Effector memory CD4-positive, alpha-beta T cell (primary cell): ENCODE measurements at places on chromosomes 2 and 18.

DNA sequence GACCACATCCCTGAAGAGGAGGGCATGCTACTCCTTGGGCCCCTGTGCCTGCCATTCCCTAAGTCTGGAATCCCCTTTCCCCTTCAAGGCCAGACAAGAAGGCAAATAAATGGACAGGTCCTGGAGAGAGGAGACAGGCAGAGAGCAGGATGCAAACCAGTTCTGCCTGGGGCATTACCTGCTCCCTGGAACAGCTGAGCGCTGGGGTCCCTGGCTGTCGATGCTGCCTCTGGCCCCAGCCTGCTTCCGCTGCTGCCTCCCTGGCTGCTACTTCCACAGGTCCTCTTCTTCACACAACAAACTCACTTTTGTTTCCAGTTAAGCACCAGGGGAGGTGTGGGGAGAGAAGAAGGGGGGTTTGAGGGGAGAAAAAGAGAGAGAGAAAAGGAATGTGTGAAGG, 53.1 kb downstream of the SLC4A5 start:
- H3K27ac ChIP-seq, result peak overlapping the region; percentile 60
- DNase-seq, result no peak
- H3K4me1 ChIP-seq, result peaks cover 18% of the 10 kb centered on the region
- H3K27me3 ChIP-seq, result no peaks in the 10 kb centered on the region
- no peak overlapping the region for H3K4me3 ChIP-seq

- H3K4me3 ChIP-seq, result no peak overlapping the region
- H3K27ac ChIP-seq, result no peak overlapping the region
- H3K36me3 ChIP-seq, result no peaks in the 10 kb centered on the region
Observed at GRCh38 chr18:62957885-62958472, 242.6 kb downstream of the PHLPP1 start.

DNA sequence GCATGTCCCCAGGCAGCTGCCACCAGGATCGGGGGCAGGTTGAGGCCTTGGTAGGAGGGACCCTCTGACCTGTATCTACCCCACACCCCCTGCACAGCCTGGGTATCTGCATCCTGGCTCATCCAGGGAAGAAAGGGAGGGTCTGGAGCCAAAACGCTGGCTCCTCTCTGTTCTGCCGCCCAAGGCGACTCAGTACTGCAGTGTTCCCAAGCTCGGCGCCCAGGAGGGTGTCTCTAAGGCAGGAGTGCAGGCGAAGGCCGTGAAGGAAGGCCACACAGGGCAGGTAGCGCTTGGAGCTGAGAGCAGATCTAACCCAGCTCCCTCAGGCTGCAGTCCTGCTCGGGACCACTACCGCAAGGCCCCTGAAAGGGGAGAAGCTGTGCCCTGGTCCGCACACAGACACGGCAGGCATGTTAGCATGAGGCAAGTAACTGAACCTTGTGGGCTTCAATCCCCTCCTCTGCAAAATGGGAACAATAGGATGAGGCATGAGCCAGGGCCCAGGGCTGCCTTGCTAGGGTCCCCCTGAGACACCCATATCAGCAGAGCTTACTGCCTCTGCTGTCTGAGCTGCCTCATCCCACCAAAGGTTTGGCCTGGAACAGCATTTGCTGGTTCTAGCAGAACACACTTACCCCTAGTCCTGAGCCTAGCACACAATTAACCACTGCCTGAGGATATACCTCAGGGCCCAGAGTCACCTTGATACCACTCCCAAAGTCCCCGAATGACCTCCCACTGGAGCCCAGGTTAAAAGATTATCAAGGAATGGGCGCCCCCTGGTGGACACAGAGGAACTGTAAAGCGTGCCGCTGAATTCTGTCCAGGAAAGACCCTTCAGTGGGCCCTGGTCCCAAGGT, 6.5 kb downstream of the PTMA start:
- H3K4me3 ChIP-seq, result no peak overlapping the region
- DNase-seq, result peak; percentile 61
- H3K27ac ChIP-seq, result peak overlapping the region; percentile 47
- H3K4me1 ChIP-seq, result peaks cover 31% of the 10 kb centered on the region

DNA sequence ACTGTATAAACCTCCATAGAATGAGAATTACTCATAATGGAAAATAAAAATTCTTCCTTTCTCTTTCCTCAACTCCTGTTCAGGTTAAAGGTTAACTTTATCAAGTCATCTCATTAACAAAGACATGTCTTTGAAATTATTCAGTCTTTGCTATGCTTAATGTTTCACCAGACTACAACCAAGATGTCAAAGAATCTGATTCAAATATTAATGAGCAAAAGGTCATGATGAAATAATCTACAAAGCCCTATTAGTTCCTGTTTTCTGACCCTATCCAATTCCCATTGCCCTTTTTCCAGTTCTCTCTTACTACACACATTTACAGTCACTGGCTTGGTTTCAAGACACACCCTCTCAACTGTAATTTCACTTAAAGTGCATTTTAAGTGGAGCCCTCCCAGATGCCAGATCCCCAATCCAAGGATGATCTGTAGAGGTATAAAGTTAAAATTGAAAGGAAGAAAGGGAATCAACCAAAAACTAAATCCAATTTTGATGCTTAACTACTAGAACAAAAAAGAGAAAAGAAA, 246.9 kb upstream of the CYP26B1 start:
- H3K4me3 ChIP-seq, result no peak overlapping the region
- no peak overlapping the region for H3K27ac ChIP-seq
- DNase-seq, result no peak
- no peaks in the 10 kb centered on the region for H3K27me3 ChIP-seq

DNA sequence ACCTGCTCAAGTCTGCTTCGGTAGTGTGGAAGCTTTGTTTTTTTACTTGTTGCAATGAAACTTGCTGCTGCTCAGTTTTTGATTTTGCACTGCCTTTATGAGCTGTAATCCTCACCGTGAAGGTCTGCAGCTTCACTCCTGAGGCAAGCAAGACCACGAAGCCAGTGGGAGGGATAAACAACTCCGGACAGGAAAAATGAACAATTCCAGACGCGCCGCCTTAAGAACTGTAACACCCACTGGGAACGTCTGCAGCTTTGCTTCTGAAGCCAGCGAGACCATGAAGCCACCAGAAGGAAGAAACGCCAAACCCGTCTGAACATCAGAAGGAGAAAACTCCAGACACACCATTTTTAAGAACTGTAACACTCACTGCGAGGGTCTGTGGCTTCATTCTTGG, 245.7 kb upstream of the REG3G start:
- H3K27ac ChIP-seq, result no peak overlapping the region
- H3K36me3 ChIP-seq, result no peaks in the 10 kb centered on the region
- H3K27me3 ChIP-seq, result no peaks in the 10 kb centered on the region
- H3K4me1 ChIP-seq, result no peaks in the 10 kb centered on the region
- H3K4me3 ChIP-seq, result no peak overlapping the region
- DNase-seq, result no peak

- H3K27ac ChIP-seq, result no peak overlapping the region
- no peaks in the 10 kb centered on the region for H3K4me1 ChIP-seq
Observed at GRCh38 chr18:65429601-65430000, 321.2 kb upstream of the CDH7 start.

GRCh38 chr2:40346535-40347354, 105.1 kb downstream of the SLC8A1 start:
- DNase-seq, result no peak
- no peak overlapping the region for H3K27ac ChIP-seq
- no peaks in the 10 kb centered on the region for H3K36me3 ChIP-seq
- no peaks in the 10 kb centered on the region for H3K4me1 ChIP-seq
- no peaks in the 10 kb centered on the region for H3K27me3 ChIP-seq
- H3K4me3 ChIP-seq, result no peak overlapping the region

DNA sequence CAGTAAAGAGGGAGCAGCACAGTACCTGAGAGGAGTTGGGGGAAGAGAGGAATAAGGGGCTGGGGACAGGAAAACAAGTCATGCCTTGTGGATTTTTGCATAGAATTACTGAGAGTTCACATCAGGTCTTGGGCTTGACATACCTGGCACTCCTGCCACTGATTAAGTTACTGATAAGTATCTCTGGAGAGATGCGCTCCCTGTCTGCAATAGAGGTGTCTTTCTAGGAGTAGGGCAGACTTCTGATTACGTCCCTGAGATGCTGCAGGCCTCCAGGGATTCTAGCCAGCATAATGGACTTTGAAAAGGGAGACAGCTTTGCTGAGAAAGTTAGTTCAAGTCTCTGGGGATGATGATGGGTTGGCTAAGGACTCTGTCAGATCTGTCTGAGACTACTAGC, 69.4 kb downstream of the CHRNA1 start:
- H3K4me3 ChIP-seq, result no peak overlapping the region
- DNase-seq, result no peak
- no peaks in the 10 kb centered on the region for H3K4me1 ChIP-seq
- no peaks in the 10 kb centered on the region for H3K27me3 ChIP-seq

DNA sequence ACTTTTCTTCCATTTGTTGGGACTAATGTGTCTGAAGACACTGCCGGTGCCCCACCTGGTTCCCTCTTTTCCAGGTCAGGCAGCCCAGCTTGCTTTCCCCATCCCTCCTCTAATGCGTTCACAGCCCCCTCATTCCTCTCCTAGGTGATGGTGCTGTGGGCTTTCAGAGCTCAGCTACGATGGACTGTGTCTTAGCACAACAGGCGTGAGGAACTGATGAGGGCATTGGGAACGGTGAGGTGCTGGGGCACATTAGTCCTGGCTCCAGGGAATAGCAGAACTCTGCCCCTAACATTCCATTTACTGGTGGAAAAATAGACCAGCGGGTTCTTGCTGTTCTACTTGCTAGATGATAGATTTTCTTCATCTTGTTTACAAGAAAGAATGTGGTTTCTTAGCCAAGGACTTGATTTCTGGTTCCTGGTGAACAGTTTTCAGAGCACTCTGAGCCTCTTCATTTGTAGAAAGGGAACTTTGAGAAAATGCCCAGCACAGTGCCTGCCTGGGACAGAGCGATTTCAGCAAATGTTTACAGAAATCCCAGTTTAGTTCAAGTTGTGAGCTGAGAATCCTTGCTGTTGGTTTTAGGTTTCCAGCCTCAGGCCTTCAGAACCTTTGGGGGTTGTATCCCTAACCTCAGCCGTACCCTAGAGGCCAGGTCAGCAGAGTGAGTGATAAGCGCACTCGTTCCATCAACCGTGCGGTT, 42.5 kb downstream of the LDLRAD4 start:
- H3K36me3 ChIP-seq, result no peaks in the 10 kb centered on the region
- no peak overlapping the region for H3K27ac ChIP-seq
- H3K27me3 ChIP-seq, result no peaks in the 10 kb centered on the region

DNA sequence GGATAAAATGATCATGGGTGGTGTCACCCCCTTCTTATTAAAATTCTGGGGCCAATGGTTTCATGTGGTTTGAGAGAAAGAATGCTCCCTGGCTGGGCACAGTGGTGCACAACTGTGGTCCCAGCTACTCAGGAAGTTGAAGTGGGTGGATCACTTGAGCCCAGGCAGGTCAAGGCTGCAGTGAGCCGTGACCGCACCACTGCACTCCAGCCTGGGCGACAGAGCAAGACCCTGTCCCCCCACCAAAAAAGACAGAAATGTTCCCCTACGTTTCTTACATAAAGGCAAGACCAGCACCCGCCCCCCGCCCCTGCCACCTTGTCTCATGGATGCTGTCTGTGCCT, 53.0 kb upstream of the ID2 start:
- no peak overlapping the region for H3K4me3 ChIP-seq
- no peaks in the 10 kb centered on the region for H3K27me3 ChIP-seq

DNA sequence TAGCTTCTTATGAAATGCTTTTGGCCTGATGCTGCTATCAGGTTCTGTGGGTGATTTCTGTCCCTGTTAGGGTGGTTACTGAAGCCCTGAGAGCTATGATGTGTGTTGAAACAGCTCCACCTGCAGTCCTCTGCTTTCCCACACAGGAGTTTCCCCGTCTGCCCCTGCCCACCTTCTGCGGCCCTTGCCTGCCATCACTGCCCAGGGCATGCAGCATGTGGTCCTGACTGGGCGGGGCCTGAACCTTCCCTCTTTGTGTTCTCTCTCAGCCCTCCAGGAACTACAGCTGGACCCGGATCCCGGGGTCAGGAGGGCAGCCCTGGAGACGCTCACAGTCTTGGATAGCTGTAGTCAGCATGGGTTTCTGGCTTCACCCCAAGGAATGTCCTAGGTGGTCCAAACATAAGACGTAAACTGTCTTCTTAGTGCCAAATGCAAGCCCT, 21.4 kb downstream of the HJURP start:
- no peak overlapping the region for H3K4me3 ChIP-seq
- no peak for DNase-seq
- H3K4me1 ChIP-seq, result no peaks in the 10 kb centered on the region

DNA sequence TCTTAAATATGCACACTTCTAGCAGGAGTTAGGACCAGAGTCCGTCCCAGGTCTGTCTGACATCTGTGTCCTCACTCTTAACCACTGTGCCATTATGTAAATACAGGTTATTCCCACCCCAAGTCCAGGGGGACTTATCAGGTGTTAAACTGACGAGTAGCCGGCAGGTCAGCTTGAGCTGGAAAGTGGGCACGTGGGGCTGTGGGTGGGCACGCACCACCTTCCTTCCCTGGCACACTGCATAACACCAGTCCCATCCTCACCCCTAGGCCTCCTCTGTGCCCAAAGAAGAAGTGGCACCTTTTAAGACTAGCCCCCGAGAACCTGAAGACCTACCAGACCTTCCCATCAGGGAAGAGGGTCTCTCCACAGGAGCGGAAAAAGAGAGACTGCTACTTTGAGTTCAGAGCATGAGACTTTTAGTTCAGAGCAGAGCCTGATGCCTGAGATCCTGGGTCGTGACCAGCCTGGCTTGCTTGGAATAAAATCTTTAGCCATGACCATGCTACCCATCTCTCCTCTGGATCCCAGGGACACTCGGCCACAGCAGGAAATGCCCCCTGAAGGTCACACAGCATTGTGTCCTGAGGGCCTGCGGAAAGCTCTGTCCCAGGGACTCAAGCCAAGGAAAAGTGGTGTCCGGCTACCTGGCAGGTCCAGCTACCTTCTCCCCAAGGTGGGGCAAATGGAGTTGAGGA, 62.0 kb downstream of the CIB4 start:
- peaks cover 4% of the 10 kb centered on the region for H3K27me3 ChIP-seq
- H3K27ac ChIP-seq, result no peak overlapping the region
- DNase-seq, result no peak
- no peak overlapping the region for H3K4me3 ChIP-seq
- H3K36me3 ChIP-seq, result no peaks in the 10 kb centered on the region

DNA sequence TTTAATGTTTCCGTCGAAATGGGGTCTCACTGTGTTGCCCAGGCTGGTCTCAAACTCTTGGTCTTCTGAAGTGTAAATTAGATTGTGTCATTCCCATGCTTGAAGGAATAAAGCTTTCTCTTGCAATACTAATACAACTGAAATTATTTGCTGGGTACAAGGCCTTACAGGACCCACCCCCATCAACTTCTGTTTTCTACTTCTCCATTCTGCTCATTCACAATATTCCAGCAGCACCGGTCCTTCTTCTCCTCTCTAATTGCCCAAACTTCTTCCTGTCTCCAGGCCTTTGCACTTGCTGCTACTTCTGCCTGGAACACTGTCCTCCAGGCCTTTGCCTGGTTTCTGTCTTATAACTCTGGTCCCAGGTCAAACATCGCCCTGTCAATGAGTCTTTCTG, 73.8 kb downstream of the APOB start:
- no peaks in the 10 kb centered on the region for H3K4me1 ChIP-seq
- no peak overlapping the region for H3K4me3 ChIP-seq
- no peaks in the 10 kb centered on the region for H3K27me3 ChIP-seq
- H3K27ac ChIP-seq, result no peak overlapping the region

- H3K27ac ChIP-seq, result no peak overlapping the region
- H3K36me3 ChIP-seq, result no peaks in the 10 kb centered on the region
- no peak overlapping the region for H3K4me3 ChIP-seq
Observed at GRCh38 chr2:133955169-133955568, 298.7 kb upstream of the MGAT5 start.
